NAMALWA (cell line): ENCODE measurements at places on chromosomes 6 and 20.

GRCh38 chr6:109349419-109349987, 32.8 kb downstream of the CD164 start:
- no peak for DNase-seq

- no peak for DNase-seq
Measured at GRCh38 chr6:37943436-37944058, 124.0 kb downstream of the ZFAND3 start.

- no peak for DNase-seq
Measured at GRCh38 chr20:5780846-5781217, 30.6 kb downstream of the SHLD1 start.

- DNase-seq: no peak
Measured at GRCh38 chr6:70351461-70351860, 48.6 kb upstream of the COL9A1 start.

- no peak for DNase-seq
Measured at GRCh38 chr6:11272491-11273192, 40.2 kb upstream of the NEDD9 start.

- no peak for DNase-seq
Measured at GRCh38 chr20:11457488-11457887, 460.2 kb upstream of the BTBD3 start.

- no peak for DNase-seq
Measured at GRCh38 chr20:13821876-13822275, 37.0 kb downstream of the NDUFAF5 start.

DNA sequence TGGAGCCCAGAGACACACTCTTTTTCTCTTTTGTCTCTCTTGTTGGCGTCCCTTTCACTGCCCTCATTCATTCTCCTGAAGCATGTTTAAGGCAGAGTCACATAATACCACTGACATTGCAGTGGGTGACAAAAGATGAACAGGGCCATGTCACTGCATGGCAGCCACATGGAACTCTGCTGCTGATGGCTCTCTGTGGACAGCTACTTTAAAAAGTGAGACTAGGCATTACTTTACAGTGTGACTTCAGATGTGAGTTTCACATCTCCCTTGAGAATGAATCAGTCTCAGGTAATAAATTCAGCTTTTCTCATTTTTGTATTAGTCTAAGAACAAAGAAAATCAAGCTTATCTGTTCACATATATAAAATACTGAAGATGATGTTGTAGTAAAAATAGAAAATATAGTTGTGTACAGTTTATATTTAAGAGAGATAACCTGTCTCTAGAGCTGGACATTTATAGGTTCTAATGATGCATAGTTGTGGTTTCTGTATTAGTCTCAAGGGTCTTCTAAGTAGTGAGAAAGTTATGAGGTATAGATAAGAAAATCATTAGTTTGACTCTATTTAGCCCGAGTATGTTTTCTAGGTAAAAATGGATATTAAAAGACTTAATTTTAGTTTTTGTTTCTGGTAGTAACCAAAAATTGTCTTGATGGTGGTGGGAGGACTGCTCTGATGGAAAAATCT, 6.1 kb downstream of the MRS2 start:
- DNase-seq: no peak

DNA sequence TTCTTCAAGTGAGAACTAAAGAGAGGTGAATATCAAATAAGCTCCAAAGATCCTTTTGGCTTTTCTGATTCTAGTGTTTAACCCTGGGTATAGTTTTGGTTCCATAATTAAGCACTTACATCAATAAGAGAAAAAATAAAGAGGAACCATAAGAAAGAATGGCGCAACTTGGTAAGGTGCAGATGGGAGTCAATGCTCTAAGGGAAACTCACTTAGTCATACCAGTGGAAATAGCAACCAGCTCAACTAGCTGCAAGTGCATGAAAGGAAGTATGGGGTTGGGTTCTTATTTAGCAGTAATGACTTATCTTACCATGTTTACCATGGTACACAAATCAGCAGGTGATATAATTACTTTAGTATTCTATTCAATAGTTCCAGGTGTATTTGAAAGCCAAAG, 296.5 kb upstream of the RUNX2 start:
- no peak for DNase-seq

DNA sequence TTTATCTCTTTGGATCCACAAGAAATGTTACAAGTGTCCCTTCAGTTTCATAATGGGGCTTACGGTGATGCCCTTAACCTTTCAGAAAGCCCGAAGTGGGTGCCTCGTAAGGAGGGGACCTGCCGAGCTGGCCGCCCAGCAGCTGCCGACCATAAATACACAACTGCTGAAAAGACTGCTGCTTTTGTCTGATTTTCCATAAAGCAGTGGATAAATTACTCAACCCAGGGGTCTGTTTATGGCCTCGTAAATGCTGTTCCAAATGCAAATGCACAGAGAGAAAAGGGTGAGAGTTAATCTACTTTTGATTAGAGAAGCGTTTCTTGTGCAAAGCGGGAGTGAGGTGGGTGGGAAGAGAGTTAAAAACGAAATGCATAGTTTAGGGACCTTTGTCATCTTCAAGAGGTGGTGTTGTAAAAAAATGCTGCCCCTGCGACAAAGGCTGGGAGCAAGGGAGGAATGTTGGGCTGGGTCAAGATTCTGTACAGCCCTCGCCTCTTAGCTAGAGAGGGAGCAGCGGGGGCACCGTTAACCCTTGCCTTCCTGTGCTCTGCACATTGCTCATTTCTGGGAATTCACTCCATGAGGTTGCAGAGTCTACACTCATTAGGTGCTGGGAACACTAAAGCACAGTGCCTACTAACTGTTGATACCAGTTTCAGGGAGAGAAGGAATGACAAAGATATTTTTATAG, 112.0 kb upstream of the MTHFD1L start:
- DNase-seq: no peak

GRCh38 chr20:34385464-34385863, 22.4 kb downstream of the ITCH start:
- DNase-seq: no peak

DNA sequence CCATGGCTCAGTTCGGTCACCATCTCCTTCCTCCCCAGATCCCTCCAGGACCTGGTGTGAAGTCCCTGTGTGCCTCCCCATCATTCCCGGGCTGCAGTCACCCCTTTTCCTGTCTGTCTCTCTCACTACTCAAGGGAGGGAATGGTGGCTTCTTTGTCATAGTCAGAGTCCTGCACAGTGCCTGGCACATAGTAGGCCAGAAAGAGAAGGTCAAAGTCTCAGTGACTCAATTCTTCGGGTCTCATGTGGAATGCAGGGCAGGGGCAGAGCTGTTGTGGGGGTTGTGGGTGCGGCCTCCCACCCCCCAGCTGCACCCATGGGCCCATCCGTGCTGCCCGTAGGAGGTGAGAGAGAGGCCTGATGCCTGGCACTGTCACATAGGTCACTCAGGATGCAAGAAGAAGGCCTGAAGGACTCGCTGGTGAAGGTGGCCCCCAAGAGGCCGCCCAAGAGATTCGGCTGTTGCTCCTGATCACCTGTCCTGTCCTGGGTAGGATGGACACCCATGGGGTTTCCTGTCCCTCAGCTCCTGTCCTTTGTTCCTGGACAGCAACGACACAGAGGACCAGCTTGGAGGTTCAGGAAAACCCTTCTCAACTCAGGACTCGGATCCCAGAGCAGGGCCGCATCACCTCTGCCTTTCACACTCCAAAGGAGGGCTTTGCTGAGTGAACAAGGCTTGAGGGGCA, 34.1 kb downstream of the RAB44 start:
- no peak for DNase-seq

DNA sequence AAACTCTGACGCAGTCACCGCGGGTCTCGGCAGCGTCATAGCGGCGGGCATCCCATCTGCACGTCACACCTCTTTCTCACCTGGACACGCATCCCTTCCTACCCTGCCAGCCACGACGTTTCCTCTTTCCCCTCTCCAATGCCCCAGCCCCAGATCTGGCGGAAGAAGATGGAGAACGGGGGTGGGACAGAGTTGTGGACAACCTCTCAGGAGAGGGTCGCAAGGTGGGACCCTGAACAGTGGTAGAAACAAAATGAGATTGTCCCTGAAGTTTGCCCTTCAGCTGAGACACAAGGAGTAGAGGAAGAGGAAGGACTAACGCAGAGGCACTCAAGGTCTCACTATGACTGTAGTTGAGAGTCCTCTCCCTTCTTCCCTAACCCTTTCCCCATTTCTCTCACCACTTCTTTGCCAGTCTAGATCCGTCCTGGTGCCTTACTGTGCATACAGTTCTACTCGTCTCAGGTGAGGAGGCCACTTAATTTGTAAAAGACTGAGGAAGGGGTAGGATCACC, 562 bp downstream of the TRIM39 start:
- DNase-seq: no peak

- DNase-seq: no peak
Measured at GRCh38 chr6:1485678-1486077, 96.3 kb downstream of the FOXF2 start.

DNA sequence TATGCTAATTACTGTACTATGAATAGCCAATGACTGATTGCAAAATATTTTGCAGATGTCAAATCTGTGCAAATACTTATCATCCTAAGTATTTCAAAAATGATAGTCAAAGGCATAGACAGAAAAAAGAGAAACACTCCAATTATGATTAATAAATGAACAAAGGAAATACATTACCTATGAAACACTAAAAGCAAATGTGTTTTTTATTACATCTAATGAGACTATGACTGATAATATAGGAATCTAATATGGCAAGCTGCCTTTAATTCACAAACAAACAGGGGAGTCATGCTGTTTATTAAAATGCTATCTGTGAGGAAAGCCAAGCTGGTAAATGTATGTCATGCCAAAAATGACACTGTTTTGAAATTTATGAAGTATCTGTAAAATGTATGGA, 713.2 kb upstream of the NRSN1 start:
- DNase-seq: no peak

GRCh38 chr6:13574149-13574570, 241 bp upstream of the SIRT5 start:
- peak; percentile 98 for DNase-seq

GRCh38 chr6:137271245-137272183, 52.3 kb upstream of the IFNGR1 start:
- peak; percentile 66 for DNase-seq

DNA sequence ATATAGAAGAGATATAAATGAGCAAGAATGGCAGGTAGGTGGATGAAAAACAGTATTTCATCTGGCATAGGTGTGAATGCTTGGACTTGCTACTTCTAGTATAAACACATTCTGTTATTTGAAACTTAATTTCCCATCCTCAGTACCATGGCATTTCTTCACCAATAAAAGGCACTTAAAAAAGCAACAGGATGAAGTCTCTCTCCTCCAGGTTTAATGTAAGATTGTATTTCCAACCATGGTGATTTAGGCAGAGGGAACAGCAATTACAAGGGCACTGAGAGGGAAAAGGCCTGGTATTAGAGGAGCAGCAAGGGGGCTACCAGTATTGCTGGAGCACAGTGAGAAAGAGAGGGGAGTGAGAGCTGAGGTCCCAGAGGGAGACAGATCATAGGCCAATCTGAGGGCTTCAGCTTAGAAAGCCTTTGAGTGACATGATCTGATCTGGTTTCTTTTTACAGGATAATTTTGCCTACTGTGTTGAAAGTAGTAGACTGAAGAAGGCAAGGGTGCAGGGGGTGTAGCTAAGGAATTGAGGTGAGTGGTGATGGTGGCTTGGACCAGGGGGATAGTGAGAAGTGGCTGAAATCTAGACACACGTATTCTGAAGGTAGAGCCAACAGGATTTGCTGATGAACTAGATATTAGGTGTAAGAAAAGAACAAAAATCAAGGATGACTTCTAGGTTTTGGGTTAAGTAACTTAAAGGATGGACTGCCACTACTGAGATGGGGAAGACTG, 67.8 kb upstream of the SMIM29 start:
- DNase-seq: no peak

- DNase-seq: no peak
Measured at GRCh38 chr20:12788632-12789299, 220.0 kb upstream of the SPTLC3 start.
